Glomerular endothelial cell (primary cell): ENCODE measurements at places on chromosomes 1 and 21. TPM values are rescaled to one million over a fixed set of nuclear protein-coding genes. Genes with fewer than 3 reads are reported as not detected.

DNA sequence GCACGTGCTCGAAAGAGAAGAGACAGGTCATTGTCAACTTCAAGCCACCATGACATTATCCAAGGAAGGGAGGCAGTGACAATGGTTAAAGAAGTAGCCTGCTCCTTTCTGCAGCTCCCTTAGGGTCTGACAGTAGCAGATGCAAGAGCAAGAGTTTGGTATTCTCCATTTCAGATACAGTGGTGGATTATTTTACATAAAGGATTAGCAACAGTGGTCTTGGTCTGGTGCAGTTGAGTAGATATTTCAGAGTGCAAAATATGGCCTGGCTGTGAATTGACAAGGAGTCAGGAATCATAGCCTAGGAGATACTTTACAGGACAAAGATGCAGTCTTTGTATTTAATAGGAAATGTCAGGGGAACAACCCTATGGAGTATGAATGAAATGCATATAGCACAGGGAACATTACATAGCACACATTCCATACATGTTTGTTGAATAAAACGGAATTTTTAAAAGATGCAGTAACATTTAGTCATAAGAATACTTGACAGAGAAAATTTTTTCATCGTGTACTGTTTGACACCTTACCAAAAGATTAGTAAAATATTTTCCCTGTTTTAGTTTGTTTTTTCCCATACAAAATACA is 41.8 kb downstream of the CHRM3 start:
- DNase-seq, result no peak

GRCh38 chr1:209549443-209550205 is 33.9 kb upstream of the CAMK1G start:
- no peak for DNase-seq

- DNase-seq, result no peak
These were observed 103.8 kb downstream of the LRRC7 start for GRCh38 chr1:69671363-69672010.

- no peak for DNase-seq
These were observed 79.3 kb upstream of the LYST start for GRCh38 chr1:235945775-235946570.

The LCE3D gene
- not detected in 2 replicates for total RNA-seq

GRCh38 chr1:41240781-41241353 is 1.2 kb downstream of the SCMH1 start:
- no peak for DNase-seq
